ENCODE measurements at places on chromosomes 7 and 10.
A peak's percentile ranks its signal among the peaks of the same experiment; 100 is the strongest.

DNA sequence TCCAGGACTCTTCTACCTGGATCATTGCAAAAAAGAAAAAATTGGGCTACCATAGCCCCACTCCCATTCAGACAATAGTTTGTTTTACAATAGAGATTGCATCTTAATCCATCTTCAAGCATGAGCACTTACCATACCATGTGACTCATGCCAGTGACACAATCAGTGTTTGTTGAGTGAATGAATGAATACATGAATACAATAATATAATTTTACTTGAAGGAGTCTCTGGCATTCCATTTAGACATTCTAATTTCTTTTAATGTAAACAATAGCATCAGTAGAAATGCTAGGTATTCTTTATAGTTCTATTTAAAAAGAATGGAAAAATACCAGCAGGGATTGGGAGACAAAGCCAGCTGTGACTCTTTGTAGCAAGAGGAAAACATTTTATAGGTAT, 141.6 kb upstream of the AKR1E2 start:
- DNase-seq = no peak

DNA sequence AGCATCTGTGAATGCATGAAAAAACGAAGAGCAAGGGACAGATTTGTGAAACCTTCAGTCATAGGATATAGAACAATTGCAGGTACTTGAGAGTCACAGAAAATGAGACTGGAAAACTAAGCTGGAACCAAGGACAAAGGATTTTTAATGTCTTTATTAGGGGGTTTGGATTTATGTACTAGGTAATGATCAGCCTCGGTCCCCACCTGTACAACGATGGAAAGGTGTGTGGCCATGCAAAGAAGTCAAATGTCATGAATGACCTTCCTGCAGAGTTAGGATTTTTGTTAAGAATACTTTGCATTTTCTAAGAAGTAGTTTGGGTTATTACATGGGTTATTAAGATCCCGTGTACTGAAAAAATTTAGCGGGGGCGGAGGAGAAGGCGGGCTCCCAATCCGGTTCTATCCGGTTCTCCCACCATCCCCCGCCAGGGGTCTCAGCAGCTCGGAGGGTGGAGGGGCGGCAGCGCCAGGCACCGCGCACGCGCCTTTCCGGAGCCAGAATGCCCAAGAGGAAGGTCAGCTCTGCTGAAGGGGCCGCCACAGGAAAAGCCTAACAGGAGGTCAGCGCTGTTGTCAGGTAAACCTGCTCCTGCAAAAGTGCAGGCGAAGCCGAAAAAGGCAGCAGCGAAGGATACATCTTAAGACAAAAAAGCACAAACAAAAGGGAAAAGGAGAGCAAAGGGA, 327.5 kb upstream of the PLXDC2 start:
- no peak for DNase-seq

GRCh38 chr10:72295330-72295910, 21.7 kb downstream of the DDIT4 start:
- DNase-seq = no peak

- DNase-seq = no peak
These were observed 67.8 kb upstream of the PCBD1 start for GRCh38 chr10:70956029-70956759.

GRCh38 chr7:139580435-139580834, 57.0 kb downstream of the CLEC2L start:
- no peak for DNase-seq

- DNase-seq = peak; percentile 13
These were observed 76.8 kb downstream of the GATA3 start for GRCh38 chr10:8130973-8131911.

GRCh38 chr10:71048971-71049615, 160.7 kb upstream of the PCBD1 start:
- no peak for DNase-seq

- DNase-seq = no peak
These were observed 519 bp upstream of the RPP38 start for GRCh38 chr10:15096661-15097010.

- DNase-seq = no peak
These were observed 29.2 kb downstream of the CALML5 start for GRCh38 chr10:5470062-5470751.

GRCh38 chr10:42781893-42782445, 626 bp upstream of the BMS1 start:
- DNase-seq = no peak

DNA sequence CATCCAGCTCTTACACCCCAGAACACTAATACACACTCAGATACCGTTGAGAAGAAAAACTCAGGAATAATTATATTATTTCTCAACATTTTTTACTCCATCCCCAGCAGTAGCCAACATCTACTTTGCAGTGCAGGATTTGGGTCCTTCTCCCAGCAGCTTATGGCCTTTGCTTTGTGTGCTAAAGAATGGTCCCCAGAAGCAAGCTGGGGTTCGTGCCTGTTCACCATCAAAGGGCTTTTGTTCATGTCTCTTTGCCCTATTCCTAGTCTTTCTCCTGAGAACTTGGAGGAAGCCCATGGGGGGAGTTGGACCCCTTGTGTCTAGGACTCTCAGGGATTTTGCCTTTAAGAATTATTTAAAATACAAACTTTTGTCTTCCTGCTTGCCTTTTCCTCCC, 100.4 kb downstream of the ZNF277 start:
- DNase-seq = no peak

GRCh38 chr7:131511774-131512535, 44.5 kb downstream of the PODXL start:
- DNase-seq = no peak

- DNase-seq = no peak
These were observed 9.1 kb upstream of the TOMM7 start for GRCh38 chr7:22831602-22832305.

DNA sequence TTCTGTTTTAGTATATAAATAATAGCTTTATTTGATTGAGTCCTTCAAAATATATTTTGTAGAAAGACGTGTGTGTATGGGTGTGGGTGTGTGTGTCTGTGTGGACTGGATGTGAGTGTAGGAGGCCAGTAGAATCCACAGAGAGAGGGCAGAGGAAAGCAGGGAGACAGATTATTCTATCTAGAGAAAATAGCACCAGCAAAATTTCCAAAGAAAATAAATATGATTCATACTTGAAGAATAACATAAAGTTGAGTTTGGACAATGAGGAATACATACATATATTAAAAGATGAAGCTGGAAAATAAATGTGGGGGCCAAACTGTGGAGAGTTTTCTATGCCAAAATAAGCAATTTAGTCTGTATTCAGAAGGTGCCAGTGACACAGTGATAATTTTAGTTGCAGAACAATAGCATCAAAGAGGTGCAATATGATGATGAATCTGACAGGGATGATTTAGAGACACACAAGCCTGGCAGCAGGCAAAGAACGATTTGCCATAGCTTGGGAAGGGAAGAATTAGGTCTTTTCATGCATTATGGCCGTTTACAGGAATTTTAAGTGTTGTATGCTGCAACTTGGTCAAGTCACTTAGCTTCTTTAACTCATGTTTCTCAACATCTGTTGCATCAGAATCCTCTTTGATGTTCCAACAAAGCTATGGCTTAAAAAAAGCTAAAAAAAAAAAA, 121.3 kb downstream of the SEMA3A start:
- no peak for DNase-seq

DNA sequence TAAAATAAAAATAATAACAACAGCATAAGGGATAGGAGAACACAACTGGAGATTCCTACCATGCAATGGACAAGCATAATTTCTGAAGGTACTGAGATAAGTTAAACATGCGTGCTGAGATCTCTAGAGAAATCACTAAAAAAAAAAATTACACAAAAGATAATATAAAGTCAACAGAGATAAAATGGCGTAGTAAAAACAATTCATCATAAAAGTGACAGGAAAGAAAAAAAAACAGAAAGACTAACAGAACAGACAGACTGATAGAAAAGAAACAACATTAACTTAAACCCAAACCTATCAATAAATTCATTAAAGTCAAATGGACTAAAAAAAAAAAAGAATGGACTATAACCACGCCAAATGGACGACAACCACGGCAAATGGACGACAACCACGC, 56.4 kb downstream of the NCAPG2 start:
- DNase-seq = no peak
